ENCODE measurements at places on chromosomes 1 and 21. TPM values are rescaled to one million over a fixed set of nuclear protein-coding genes. Genes with fewer than 3 reads are reported as not detected.

Gene OTUD7B
- total RNA-seq = 35.3 TPM

Gene HP1BP3
- 249 TPM for total RNA-seq

Gene TBX19
- 3.5 TPM for total RNA-seq

Gene KIRREL1
- total RNA-seq = 40.8 TPM

Gene MUTYH
- total RNA-seq = 20.3 TPM

Gene ATP1A4
- total RNA-seq = 0.96 TPM

Gene C1orf210
- 18.9 TPM for total RNA-seq

Gene TRAPPC3
- 63.1 TPM for total RNA-seq

Gene C1orf53
- total RNA-seq = 4.0 TPM

Gene CD52
- total RNA-seq = 348 TPM

Gene SLAMF9
- total RNA-seq = not detected

Gene TPTE
- not detected for total RNA-seq

Gene OR2AK2
- not detected for total RNA-seq

Gene DNAJC16
- 23.5 TPM for total RNA-seq

Gene CCDC181
- 0.32 TPM for total RNA-seq

Gene ZSWIM5
- total RNA-seq = 4.1 TPM

Gene NUDT17
- 1.8 TPM for total RNA-seq

Gene IGSF3
- 20.1 TPM for total RNA-seq

Gene TESK2
- 8.4 TPM for total RNA-seq

Gene OR6K2
- not detected for total RNA-seq

Gene KCNJ15
- total RNA-seq = 80.1 TPM

Gene AMY1B
- 4.1 TPM for total RNA-seq

Gene GJC2
- total RNA-seq = 6.9 TPM

Gene GJA4
- 20.0 TPM for total RNA-seq

Gene TRIM67
- not detected for total RNA-seq

Gene GBP6
- 0.12 TPM for total RNA-seq

Gene S100A9
- 418 TPM for total RNA-seq

Gene PRKAA2
- total RNA-seq = 3.8 TPM

Gene JUN
- 112 TPM for total RNA-seq

Gene GSTM1
- total RNA-seq = not detected

Gene ATAD3A
- 21.9 TPM for total RNA-seq

Gene PROX1
- 14.1 TPM for total RNA-seq

Measured in upper lobe of right lung (tissue), 1 donor.